ENCODE measurements at places on chromosomes 12 and 14.
A peak's percentile ranks its signal among the peaks of the same experiment; 100 is the strongest.

DNA sequence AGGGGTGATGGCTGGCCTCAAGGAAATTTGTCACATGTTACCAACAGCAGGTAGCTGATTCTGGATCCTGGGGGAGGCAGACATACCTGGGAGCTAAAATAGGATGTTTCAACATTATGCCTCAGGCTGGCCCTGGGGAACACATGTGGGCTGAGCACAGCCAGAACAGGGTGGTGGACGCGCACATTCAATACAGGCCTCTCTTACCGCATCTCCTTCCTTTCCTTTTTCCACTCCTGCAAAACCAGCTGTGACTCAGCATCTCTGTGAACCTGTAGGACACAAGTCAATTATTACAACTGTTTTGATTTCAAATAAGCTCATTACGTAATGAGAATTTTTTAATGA lies 61.0 kb downstream of the NT5DC3 start:
- DNase-seq, result no peak

DNA sequence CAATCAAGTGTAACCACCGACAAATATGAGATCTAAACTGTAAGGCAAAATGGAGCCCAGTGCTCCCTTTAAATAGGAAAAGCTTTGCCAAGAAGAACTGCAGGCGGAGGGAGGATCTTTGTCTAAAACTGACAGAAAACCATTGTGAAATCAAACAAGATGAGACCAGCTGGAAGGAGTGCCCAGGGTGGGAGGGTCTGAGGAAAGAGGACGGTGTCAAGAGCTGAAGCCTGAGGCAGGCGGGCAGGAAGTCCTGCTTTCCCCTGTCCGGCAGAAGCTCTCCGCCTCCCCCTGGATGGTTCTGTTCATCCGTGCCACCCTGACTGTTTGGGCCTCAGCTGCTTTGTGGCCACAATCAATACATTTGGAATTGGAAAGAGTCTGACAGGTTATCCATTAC lies 37.5 kb downstream of the CDC42BPB start:
- no peak for DNase-seq

DNA sequence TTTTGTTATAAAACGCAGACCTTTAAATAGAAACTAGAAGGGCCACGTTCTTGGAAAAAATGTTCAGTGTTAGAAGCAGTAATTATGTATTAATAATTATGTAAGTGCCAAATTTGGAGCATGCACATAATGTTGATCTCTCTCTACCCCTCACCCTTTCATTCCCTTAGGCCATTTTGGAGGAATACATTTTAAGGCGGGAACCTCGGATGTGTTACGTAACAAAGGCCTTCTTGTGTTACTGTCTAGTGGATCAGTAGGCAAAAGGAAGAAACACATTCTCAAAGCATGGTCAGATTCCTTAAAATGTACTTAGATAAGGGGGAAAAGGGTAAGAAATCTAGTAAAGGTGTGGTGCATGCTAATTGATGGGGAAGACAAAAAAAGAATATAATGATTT lies 52.7 kb downstream of the RASSF3 start:
- DNase-seq, result no peak

- no peak for DNase-seq
Measured at GRCh38 chr14:37122288-37122687, 50.1 kb downstream of the SLC25A21 start.

DNA sequence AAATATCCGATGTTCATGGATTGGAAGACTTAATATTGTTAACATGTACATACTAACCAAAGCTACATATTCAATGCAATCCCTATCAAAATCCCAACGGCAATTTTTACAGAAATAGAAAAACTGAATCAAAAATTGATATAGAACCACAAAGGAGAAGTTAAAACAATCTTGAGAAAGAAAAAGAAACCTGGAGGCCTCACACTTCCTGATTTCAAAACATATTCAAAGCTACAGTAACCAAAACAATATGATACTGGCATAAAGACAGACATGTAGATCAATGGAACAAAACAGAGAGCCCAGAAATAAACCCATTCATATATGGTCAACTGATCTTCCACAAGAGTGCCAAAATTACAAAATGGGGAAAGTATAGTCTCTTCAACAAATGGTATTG lies 5.4 kb upstream of the PELI2 start:
- DNase-seq, result no peak

GRCh38 chr12:19432309-19433170 lies 6.8 kb upstream of the AEBP2 start:
- no peak for DNase-seq

DNA sequence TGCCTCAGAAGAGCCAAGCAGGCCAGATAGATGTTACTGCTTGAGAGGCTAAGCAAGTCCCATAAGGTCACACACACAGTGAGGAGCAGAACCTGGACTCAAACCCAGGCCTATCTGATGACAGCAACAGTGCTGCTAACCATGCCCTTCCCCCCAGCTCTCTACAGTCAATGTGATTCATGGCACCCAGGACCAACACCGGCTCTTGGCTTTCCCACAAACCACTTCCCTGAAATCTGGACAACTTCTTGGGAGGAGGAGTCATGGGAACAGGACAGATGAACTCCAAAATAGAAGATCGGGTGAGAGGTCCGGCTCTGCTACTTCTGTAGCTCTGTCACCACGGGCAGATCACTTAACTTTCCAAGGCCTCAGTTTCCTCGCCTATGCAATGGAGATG lies 716 bp upstream of the PTGDR start:
- no peak for DNase-seq

DNA sequence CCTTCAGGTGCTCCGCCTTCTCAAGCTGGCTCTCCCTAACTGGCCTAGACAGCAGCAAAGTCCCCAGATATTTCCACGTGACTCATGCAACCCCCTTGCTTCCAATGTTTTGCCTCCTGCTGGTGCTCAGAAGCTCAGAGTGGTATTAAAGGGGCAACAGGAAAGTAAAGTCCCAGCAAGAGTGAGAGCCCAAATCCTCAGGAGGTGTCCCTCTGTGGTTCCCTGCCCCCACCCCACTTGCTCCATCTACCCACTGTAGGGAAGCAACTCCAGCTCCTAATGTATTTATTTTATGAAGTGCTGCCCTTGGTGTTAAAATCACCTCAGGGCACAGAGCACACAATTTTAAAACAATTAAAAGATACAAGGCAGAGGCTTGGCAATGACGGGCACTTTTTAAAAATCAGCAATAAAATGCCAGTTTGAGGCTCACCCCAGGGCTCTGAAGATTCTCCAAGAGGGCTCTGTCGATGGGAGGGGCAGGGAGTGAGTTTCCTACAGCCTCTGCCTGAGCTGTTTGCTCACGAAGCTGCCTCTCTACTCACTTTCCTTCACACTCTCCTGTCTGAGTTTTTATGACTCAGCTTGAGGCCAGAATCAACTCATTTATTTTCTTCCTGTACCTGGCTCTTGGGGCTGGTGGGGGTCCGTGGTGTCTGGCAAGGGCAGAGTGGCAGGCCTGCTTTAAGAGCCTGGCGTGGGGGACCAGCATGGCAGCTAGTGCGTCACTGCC lies 81.9 kb upstream of the MAX start:
- DNase-seq, result no peak

GRCh38 chr12:5497329-5498053 lies 65.6 kb downstream of the NTF3 start:
- DNase-seq, result no peak

GRCh38 chr12:5965950-5966383 lies 20.9 kb upstream of the ANO2 start:
- peak; percentile 16 for DNase-seq

- no peak for DNase-seq
Measured at GRCh38 chr12:107411792-107412535, 273.6 kb upstream of the PWP1 start.

- peak; percentile 63 for DNase-seq
Measured at GRCh38 chr12:100154474-100155247, 12.0 kb upstream of the BLTP3B start.

DNA sequence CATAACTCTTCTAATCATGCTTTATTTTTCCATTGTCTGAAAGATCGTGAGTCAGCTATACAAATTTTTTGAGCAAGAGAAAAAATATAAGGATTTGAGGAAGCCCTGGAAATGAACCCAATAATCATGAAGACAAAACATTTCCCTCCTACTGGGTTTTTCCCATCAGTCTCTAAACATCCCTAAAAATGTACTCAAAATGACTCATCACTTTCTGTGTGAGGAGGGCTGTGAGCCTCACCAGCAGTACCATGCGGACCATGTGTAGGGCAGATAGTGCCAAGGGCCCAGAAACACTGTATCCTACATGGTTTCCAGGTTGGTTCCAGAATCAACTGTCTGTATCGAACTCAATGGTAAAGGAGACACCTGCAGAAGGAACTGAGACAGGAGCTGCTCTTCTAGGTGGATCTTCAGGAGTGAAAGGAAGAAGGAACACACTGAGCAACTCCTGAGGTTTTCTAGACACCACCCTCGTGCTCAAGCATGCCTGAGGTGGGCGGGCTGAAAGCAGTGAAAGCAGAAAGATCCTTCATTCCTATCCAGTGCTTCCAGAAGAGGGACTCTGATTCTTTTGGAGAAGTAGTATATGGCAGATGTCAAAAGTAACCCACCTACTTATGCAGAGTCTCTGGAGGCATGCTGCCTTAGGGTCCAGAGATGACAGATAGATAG lies 48.6 kb upstream of the RHOJ start:
- no peak for DNase-seq

DNA sequence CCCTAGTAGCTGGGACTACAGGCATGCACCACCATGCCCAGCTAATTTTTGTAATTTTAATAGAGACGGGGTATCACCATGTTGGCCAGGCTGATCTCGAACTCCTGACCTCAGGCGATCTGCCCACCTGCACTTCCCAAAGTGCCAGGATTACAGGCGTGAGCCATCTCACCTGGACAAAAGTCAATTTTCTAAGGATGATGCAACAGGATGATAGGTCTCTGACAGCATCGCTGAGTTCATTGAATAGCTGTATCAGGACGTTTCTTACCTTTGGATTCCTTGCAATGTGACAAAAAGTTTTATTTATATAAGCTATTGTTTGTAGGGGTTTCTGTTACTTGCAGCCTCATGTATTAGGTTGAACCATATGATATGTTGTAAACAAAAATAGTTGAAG lies 55.5 kb upstream of the PCED1B start:
- DNase-seq, result no peak

GRCh38 chr12:119998471-119999245 lies 9.6 kb downstream of the BICDL1 start:
- no peak for DNase-seq

DNA sequence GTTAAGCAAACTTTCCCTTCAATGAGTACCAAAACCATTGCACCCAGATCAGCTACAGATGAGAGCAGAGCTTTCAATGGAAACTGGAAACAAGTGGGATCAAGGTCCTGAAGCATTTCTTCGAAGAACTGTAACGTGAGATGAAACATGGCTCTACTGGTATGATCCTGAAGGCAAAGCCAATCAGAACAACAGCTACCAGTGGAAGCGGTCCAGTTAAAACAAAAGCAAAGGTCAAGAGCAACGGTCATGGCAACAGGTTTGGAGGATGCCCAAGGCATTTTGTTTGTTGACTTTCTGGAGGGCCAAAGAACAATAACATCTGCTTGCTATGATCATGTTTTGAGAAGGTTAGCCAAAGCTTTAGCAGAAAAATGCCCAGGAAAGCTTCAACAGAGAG lies 137.9 kb upstream of the CPSF6 start:
- no peak for DNase-seq

GRCh38 chr14:104994978-104995377 lies 9.4 kb downstream of the CLBA1 start:
- DNase-seq, result no peak

DNA sequence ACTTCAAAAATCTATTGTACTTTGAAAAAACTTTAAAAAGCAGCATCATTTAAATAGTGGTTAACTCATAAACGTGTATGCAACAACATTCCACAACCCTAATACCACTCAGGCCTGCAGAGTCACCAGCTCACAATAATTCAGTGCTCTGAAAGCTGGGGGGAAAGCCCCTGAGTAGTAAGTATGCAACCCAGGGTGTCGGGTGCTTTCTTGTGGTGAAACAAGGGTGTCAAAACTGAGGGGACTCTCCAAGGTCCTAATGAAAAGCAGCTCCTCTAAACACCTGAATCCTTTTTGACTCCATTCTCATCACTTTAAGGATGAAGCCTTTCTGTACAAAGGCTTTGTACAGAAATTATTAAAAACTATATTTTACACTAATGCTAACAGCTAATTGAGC lies 33.7 kb downstream of the FGFR1OP2 start:
- DNase-seq, result peak; percentile 25

DNA sequence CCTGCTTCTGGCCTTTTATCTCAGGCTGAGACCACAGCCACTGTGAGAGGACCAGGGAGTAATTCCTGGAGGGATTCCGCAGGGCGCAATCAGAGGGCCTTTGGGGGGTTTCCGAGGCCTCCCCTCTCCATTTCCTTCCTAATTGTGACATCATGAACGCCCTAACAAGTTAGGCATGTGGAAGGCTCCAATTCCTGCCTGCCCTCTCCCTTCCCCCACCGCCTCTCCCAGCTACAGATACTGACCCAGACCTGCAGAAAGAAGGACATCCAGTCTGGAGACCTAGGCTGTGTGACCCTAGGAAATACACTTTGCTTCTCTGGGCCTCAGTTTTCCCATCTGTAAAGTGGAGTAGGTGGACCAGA lies 637.9 kb downstream of the MED13L start:
- no peak for DNase-seq

GRCh38 chr12:46522071-46522470 lies 149.5 kb upstream of the SLC38A2 start:
- DNase-seq, result no peak

DNA sequence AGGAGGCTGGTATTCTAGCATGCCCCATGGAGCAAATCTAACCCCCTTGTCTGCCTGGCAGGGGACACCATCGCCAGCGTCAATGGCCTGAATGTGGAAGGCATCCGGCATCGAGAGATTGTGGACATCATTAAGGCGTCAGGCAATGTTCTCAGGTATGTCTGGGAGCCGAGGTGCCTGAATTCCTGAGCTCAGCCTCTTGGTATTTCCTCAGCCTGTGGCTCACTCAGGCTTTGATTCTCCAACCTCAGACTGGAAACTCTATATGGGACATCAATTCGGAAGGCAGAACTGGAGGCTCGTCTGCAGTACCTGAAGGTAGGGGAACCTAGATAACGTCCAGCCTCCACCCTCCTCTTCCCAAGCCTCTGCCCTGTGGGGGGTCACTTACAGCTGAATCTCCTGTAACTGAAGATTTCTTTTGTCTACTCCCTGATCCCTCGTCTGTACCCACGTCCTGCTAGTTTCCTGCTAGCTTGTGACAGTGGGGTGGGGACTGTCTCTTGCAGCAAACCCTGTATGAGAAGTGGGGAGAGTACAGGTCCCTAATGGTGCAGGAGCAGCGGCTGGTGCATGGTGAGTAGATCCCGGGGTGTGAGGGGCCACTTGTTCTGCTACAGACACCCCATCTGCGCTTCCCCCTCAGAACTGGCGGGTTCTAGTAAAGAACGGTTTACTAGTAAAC lies 7.0 kb downstream of the TAMALIN start:
- DNase-seq, result no peak

DNA sequence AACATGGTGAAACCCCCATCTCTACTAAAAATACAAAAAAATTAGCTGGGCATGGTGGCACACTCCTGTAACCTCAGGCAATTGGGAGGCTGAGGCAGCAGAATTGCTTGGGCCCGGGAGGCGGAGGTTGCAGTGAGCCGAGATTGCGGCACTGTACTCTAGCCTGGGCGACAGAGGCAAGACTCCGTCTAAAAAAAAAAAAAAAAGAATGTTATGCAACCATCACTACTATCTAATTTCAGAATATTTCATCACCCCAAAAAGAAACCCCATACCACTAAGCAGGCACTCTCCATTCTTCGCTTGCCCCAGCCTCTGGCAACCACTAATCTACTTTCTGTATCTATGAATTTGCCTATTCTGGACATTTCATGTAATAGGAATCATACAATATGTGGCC lies 68.8 kb upstream of the AMN start:
- DNase-seq, result no peak

- no peak for DNase-seq
Measured at GRCh38 chr14:75369506-75369905, 58.3 kb upstream of the JDP2 start.

Data from stimulated activated CD4-positive, alpha-beta T cell treated with anti-CD3 and anti-CD28 coated beads, Interleukin-1b, Interleukin-23, amount 100 ng/mL, for 4 hours (primary cell).